ENCODE measurements at places on chromosomes 4 and X. TPM values are rescaled to one million over a fixed set of nuclear protein-coding genes. Genes with fewer than 3 reads are reported as not detected.

DNA sequence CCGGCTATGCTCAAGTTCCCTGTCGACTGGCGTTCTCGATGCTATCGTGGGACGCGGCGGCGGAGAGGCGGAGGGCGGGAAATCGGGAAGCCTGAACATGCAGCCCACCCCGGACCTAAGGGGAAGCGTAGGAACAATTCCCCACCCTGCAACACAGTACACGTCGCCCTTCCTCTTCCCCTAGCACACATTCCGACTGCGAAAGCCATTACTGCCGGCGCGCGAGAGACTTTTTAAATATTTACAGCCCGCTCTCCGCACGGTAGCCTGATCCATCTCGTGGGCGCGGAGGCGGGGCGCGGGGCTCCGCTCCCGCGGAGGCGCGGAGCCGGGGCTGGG is 48.1 kb upstream of the BCOR start:
- DNase-seq = no peak

- DNase-seq = no peak
Measured at GRCh38 chr4:62119195-62119594, 919.1 kb downstream of the ADGRL3 start.

DNA sequence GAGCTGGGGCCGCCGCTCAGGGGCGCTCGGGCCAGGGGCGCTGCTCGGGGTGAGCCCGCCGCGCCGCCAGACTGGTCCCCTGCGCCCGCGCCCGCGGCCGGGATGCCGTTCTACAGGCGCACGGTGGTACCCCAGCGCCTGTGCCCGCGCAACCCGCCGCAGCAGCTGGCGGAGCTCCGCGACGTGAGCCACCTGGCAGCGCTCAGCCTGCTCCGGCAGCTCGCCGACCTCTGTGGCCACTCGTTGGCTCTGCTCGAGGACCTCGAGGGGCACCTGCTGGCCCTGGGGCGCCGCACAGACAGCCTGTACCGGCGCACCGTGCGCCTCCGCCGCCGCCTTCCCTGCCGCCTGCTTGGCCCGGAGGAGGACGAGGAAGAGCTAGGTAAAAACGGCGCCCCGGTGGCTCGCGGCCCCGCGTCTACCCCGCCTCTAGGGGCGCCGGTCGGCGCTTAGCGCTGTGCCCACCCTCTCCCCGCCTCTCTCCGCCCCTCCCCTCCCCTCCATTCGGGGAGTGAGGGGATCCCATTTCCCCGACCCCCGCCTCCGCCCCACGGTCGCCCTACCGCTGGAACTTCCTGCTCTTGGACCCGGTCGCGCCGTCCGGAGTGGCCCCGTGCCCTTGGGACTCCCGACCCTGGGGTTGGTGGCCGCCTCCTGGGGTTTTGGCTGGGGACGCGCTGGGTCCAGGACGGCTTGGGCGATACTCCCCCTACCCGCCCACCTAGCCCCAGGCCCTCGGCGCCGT is 513 bp downstream of the NHSL2 start:
- DNase-seq = peak; percentile 9

- no peak for DNase-seq
Measured at GRCh38 chrX:107857837-107858236, 32.2 kb downstream of the MID2 start.

DNA sequence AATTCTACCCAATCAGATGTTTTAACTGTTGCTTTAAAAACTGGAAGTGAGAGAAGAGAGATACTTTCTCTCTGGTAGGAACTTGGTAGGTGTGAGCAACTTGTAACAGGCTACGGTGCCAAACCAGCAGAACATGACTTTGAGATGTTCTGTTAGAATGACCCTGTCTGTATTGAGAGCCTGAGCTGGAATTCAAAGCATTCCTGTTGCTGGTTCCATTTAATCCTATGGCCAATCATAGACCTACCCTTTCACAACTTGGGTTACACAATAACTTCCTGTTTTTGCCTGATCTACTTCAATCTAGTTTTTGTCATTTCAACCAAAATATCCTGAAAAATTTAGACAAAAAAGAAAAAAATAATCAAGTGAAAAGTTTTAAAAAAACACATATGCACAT is 1.7 kb upstream of the PRRG1 start:
- no peak for DNase-seq

Gene UCHL1
- total RNA-seq = 202 TPM

Gene RNF175
- total RNA-seq = not detected

Gene SLC6A8
- total RNA-seq = 271 TPM

Gene SRPX2
- total RNA-seq = 9.8 TPM
